CD4-positive, alpha-beta T cell (primary cell): ENCODE measurements at places on chromosomes 4 and X.

- no peak for DNase-seq
Measured at GRCh38 chr4:61225656-61226055, 25.5 kb downstream of the ADGRL3 start.

- no peak for DNase-seq
Measured at GRCh38 chr4:181834071-181834470, 409.1 kb upstream of the TENM3 start.

- DNase-seq = no peak
Measured at GRCh38 chr4:48244665-48245064, 25.0 kb downstream of the TEC start.

GRCh38 chrX:38271154-38271716, 50.6 kb upstream of the SRPX start:
- no peak for DNase-seq

GRCh38 chr4:88008122-88008742, 797 bp downstream of the PKD2 start:
- DNase-seq = no peak

GRCh38 chrX:5876984-5877596, 351.6 kb downstream of the NLGN4X start:
- no peak for DNase-seq

DNA sequence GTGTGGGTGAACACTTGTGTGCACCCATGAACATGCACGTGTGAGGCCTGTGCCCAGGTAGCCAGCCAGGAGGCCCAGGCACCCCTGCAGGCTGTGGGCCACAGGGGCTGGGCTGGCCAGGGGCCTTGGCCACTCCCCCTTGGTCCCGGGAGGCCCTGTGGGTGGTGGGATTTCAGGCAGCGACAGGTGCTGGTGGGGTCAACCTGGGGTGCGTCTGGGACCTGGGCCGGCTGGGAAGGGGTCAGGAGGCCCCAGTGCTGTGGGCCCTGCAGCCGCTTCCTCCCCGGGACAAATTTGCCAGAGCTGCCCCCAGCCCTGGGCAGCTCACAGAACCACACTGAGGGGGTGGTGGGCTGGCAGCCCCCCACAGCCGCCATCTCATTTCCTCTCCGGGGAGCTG, 7.9 kb downstream of the FGFRL1 start:
- no peak for DNase-seq

DNA sequence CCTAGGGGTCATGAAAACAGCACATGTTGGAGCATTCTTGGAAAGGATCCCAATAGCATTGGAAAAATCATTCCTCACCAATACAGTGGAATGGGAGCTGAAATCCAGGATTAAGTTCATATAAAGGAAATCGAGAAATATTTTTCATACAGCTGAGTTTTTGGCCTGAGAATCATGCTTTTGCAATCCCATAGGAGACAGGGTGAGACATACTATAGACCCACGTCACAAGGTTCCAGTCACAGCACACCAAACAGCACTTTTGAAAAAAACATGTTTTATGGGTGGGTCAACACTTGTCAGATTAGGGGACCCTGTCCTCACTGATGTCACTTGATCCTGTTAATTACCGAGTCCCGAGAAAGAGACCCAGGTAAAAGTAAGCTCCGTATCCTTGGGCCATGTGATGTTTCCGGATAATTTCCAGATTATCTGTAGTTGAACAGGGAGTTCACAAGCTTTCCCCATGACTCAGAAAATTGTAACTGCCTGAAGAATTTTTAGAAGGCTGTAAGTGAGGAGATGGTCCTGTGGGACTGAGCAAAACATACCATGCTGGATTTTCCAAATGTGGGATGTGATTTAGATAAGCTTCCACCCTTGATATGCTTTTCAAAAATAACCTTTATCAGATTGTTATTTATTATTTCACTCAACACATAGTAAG, 80.9 kb upstream of the TLR3 start:
- no peak for DNase-seq

DNA sequence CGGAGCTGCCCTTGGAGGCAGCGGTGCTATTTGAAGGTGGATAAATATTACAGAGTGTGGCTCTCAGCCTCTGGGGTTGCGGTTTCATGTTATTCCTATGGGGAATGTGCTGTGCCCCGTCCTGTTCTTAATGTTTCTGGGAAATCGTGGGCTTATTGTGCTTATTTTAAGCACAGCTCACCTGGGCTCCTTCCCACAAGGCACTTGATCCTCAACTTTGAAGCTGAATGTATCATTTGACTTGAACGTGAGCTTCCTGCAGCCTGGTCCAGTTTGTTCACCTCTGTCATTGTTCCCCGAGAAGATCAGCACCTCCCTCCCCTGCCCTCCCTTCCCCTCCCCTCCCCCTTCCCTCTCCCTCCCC, 3.9 kb downstream of the SORCS2 start:
- no peak for DNase-seq

DNA sequence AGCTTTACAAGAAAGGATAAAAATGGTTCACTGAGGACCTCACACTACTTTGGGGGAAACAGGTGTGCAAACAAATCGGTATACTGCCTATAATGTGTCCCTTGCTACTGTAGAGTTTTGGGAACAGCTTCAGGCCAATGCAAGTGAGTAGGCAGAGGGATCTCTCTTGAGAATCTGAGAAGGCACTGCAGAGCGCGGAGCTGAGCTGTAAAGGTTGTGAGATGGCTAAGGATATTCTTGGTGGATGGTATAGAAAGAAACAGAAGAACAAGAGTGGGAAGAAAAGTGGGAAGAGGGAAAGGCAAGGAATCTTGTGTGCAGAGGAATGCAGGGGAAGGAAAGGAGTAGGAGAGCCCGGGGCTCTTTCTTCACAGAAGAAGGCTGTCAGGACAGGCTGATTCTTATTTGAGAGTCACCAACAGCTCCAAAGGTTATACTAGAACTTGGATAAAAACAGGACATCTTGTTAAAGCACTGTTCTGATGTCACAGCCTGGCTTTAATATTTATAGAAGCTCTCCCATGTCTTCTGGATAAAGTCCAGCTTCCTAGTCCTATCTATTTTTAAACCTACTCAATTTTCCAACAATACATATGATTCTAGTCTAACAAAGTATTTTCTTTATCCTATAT, 985.6 kb upstream of the HS3ST1 start:
- DNase-seq = no peak

DNA sequence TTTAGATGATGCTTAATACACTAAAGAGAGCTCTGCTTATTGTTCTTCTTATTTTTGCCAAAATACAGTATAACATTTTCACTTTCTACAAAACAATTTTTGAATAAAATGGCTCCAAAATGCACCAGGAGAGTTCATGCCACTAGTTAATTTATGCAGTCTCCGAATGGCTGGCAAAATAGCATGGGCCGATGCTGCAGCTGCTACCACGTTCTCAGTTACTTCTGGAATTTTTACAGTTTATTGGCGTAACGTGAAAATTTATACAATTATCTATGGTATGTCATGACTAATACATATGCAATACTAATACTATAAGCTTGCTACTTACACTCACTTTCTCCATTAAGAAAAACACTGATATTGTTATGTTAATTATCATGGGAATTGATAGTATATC, 16.5 kb downstream of the KLHL13 start:
- DNase-seq = no peak

DNA sequence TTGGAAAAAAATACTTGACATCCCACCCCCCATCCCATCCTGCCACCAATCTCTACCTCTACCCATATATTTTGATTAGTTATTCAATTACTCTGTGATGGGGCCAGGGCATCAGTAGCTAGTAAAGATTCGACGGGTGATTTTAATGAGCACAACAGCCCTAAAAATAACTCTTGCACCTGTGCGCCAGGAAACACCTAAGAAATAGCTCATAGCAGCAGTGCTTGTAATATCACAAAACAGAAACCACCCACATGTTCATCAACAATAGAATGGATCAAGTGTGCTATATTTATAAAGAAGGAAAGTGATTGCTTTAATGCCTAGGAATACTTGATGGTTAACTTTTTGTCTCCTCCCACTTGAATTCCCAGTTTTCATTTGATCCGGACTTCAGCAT, 225.6 kb upstream of the LCORL start:
- no peak for DNase-seq

GRCh38 chr4:126937846-126938422, 694.8 kb upstream of the INTU start:
- no peak for DNase-seq

DNA sequence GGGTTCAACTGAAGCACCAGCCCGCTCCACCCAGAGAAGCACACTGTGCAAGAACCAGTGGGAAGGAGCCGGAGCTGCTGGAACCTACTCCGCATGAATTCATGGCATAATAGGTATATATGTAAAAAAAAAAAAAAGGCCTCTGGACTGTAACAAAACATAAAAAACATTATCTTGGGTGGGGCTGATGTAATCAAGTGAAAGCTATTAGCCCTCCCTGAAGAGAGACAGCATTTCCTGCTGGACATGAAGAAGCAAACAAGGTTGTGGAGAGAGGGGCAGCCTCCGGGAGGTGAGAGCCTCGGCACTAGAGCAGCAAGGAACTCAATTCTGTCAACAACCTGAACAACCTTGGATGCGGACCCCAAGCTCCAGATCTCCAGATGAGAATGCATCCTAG, 50.7 kb downstream of the PLAC1 start:
- no peak for DNase-seq

- peak; percentile 55 for DNase-seq
Measured at GRCh38 chrX:133985164-133985966, at the start of gene GPC3. Gene GPC3 (minus strand): TSS chrX:133985594.

- no peak for DNase-seq
Measured at GRCh38 chrX:114615765-114616164, 31.9 kb downstream of the HTR2C start.

DNA sequence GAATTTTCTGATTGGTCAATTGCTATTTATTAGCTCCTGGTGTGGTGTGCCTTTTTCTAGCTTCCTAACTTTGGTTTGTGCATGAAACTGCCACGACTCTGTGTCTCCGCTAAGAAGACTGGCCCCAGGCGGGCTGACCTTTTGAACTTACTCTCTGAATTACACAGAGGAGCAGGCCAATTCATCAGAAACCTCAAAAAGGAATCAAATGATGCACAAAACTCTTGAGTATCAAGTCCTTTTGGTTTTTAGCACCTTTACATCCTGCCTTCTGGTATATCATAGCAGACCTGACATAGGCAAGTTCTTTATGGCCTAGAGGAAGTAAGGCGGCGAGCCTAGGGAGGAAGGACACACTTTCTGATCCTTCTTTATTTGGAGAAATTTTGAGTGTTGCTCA, 17.6 kb downstream of the TKTL1 start:
- peak; percentile 73 for DNase-seq

DNA sequence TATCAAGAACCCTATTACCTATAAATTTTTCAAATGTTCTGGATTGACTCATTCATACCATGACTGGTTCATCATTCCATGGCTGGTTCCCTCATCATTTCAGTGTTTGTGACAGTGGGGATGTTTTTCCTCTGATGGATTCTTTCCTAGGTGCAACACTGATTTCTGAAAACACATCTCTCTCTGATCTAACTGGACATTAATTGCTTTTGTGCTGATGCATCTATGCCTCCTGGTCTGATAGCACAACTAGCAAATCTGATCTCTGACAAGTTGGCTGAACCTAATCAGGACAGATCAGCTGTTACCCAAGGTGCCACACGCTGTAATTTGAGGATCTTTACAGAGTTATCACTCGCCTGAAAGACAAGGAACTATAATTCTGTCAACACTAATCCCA, 140.2 kb downstream of the LDB2 start:
- DNase-seq = no peak
